Mesenteric fat pad (tissue), 1 donor: ENCODE measurements at places on chromosomes 3 and 15. TPM values are rescaled to one million over a fixed set of nuclear protein-coding genes. Genes with fewer than 3 reads are reported as not detected.

Gene OR5H6
- not detected for total RNA-seq

Gene P2RY12
- total RNA-seq, result 5.7 TPM

DNA sequence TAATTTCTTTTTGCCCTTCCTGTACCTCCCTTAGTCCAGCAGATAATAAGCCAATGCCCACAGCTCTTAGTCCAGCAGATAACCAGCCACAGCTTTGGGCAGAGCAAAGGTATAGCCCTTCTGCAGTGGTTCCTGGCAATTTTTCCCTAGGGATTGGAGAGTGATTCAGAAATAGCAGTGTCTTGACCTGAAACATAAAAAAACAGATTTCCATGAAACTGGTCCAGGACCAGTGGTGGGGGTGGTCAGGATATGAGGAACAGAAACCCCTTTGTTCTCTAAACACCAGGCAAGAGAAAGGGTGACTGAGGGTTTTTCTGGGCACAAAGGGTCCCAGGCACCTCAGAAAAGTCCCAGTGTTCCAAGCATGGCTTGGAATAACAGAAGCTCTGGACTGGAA is 103.4 kb downstream of the ARRDC4 start:
- DNase-seq, result no peak

DNA sequence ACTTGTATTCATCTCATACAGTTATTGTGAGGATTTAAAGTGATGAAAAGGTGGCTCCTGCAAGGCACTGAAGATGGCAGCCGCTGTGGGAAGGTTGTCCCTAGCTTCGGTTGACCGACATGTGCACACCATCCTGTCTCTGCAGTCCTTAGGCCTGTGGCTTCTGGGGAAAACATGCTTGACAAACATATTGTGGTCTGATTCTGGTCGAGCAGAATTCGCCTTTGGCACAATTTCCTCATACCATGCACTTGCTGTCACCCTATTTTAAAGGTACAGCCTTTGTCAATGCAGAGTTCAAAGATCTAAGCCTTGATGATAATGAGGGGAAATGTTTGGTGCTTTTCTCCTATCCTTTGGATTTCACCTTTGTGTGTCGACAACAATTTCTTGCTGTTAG is 50.9 kb downstream of the PRICKLE2 start:
- no peak for DNase-seq

DNA sequence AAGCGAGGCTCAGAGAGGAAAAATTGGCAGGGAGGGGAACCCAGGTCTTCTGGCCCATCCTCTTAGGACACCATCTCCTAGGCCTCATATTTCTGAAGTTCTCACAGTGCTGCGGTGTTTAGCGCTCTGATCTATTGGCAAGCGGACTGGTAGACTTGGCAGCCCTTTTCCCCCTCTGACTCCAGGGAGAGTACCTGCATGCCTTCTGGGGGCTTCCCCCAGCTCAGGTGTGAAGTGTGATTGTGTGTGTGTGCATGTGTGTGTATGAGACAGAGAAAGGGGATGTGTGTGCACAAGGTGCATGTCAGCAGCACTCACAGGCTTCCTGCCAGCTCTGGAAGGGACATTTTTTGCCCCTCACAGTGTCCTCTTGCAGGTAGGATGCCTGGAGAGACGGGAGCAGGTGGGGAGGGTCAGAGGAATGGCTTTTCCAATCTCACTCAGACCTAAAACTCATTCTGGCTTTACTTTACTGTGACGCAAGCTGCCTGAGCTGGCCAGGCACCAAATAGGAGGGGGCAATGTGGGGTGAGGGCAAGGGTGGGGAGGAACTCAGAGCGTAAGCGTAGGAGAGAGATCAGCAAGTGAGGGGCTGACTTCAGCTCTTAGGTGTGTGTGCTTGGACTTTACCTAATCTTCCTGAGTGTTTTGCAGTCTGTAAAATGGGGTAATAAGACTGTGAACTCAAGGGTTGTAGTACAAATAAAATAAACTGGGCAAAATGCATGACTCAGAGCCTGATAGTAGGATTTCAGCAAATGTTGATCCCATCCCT is 4.0 kb upstream of the IL17RE start:
- no peak for DNase-seq
